NCI-H1105 (cell line): ENCODE measurements at places on chromosomes 16 and 17.

DNA sequence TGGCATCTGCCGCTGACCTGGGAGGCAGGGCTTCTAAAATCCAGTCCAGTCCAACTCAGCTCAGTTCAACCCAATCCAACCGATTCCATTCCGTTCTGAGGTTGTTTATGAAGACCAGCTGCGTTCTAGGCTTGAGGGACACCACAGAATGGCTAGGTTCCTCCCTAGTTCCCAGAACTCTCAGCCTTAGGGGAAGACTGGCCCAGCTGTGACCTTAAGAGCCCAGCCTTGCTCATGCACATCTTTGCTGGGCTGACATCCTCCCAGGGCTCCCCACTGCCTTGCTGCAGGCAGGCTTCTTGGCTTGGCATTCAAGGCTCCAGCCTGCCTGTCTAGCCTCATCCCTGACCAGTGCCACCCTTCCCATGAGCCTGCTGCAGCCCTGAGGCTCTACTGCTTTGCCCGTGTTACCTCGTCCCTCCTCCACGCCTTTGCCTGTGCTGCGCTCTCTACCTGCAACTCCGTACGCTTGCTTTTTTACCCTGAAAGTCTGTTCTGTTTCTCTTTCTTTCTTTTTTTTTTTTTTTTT is 7.9 kb downstream of the SLC12A3 start:
- DNase-seq = no peak

DNA sequence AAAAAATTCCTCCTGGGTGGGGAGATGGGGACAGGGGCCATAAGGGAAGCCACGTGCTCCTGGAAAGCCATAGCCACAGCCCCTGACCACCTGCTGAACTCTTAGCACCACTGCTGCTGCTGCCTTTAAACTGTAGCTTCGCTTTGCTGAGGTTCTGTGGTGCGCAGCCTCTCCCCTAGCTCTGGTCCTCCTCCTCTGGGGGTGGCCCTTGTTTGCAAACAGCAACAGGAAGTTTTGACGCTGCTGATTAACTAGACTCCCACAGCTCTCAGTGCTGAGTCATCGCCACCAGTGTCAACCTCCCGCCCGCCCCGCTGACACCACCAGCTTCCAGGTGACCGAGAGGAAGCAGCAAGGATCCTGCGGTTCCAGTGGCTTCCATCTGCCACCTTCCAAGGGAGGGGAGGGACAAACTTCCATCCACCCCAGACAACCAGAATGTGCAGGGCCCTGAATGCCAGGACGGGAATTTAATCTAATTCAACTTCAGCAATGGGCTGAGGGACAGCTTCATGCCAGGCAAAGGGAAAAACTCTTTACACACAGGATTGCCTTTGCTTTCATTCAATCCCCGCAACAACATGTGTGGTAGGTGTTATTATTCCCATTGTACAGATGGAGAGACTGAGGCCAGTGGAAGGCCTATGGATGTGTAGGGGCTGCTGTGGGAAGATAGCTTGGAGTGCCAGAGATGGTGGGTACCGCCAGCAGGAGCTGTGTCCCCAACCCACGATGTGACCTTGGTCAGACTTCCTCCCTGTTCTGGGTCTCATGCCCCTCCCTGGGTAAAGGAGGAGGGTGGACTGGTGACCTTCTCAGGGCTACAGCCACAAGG is 8.1 kb upstream of the KIFC3 start:
- no peak for DNase-seq

GRCh38 chr17:8397636-8398035 is at the start of gene RNF222:
Gene RNF222, minus strand, starts transcription at chr17:8397827. Its CDS starts 4,366 bp downstream, at chr17:8393461.
- DNase-seq = no peak

DNA sequence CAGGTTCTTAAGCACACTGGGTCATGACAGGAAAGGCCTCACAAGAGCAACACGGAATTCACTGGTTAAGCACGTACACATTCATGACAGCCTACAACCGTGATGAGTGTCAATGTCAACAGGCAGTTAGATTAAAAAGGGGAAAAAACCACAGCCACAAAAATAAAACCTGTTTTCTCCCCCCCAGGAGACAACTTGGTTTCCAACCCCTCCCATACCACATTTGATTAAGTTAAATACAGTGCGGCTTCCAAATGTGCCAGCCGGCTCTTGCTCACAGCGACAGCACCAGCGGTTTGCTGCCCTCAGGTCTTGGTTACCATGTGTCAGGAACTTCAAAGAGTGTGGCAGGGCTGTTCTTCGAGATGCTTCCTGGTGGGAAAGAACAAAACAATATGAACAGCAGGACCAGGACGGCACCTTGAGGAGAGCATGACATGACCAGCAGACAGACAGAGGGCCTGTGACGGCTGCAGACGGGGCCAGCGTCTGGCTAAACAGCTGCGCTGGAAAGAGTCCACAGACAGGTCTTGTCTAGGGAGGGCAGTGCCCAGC is 193.6 kb downstream of the PARN start:
- no peak for DNase-seq

DNA sequence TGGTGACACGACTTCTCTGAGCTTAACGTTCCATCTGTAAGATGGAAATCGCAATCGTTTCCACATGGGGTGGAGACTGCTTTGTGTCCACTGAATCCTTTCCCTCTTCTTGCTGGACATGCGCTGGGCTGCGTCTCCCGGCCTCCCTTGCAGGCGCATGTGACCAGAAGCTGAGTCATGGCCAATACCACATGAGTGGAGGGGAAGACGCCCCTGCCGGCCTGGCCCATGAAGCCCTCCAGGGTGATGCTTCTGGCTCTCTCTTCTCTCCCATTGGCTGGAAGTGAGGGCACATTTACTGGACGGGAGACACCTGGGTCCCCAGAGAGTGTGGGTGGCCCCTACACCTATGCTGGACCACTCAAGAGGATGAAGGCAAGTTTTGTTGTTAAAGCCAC is 71.1 kb downstream of the DYNLRB2 start:
- DNase-seq = no peak

- DNase-seq = no peak
Measured at GRCh38 chr16:82293671-82294070, 123.6 kb upstream of the MPHOSPH6 start.

DNA sequence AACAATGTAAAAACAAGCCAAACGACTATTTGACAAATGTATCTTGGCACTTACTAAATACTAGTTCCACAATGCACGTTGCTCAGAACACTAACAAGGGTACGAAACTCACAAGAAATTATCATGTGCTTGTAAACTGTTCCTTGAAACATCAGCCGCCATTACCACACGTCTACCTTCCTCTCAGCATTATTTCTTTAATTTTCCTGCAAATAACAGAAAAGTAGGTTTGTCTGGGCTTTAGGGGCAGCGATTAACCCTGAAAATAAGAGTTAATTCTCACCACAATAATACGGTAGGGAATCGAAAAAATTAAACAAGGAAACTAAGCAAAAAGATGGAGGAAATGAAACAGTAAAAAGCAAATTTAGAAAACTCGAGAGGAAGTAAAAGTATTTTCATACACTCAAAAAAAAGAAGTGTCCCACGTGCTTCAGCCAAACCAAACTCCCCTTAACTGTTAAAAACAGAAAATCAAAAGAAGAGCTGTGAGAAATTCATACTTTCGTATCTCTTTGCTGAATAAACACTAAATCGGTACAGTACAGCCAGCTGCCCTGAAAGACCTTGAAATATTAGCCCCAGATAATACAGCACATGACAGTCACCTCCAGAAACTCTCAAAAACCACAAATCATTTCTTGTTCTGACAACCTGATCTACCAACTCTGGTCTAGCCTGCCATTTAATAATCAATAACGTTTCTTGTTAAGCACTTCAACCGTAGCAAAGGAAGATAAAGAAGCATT is 1.2 kb downstream of the ARHGAP17 start:
- no peak for DNase-seq

DNA sequence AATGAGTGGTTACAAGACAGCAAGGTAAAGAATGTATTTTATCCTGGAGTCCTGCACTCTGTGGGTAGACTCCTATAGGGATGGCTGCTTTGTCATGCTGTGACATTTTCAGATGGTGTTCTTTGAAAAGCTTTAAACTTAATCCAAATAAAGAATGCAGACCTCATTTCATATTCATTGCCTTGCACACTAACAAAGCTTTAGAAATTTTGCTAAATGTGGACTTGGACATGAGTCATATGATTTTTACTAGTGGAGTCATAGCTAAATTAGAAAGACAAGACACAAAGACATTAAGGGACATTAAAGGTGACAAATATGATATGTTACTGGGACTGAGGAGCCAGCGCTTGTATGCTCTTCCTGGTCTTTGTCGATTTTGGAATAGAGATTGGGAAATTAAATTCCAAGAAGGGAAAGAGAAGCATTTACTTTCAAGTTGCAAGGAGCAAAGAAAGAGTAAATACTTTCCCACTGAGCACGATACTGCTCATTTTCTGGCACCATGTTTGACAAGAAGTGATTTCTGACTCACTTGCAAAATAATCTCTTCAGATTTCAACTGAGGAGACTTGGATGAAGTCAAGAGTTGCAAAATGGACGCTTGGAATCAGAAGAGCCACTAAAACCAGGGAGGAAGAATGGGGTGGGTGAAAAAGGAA is 152.9 kb upstream of the MYOCD start:
- no peak for DNase-seq

GRCh38 chr17:67779098-67779672 is 46.1 kb upstream of the BPTF start:
- no peak for DNase-seq

DNA sequence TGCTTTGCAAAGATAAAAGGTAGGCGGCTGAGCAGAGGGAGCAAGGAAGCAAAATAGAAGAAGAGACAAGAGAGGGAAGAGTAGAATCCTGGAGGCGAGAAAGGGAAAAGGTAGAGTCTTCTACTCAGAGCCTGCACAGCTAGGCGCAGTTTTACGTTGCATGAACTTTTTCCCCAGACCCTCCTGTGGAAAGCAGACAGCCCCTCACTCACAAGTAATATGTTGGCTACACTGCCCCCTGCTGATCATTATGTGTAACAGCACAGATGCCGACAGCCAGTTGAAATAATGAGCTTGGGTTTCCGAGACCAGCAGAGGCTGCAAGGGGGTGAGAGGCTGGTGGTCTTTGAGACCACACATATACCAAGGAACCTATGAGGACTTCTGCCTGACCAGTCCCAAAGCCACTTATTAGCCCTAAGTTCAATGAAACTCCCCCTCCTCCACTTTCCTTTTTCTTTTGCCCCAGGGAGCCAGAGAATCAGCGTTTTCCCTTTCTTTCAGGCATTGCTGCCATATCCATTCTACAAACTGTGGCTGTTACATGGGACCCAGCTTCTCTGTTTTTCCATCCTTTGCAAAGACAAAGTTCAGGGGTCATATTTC is 22.5 kb upstream of the CMTR2 start:
- DNase-seq = no peak

GRCh38 chr16:53055541-53056391 is 975 bp downstream of the CHD9 start:
- no peak for DNase-seq

DNA sequence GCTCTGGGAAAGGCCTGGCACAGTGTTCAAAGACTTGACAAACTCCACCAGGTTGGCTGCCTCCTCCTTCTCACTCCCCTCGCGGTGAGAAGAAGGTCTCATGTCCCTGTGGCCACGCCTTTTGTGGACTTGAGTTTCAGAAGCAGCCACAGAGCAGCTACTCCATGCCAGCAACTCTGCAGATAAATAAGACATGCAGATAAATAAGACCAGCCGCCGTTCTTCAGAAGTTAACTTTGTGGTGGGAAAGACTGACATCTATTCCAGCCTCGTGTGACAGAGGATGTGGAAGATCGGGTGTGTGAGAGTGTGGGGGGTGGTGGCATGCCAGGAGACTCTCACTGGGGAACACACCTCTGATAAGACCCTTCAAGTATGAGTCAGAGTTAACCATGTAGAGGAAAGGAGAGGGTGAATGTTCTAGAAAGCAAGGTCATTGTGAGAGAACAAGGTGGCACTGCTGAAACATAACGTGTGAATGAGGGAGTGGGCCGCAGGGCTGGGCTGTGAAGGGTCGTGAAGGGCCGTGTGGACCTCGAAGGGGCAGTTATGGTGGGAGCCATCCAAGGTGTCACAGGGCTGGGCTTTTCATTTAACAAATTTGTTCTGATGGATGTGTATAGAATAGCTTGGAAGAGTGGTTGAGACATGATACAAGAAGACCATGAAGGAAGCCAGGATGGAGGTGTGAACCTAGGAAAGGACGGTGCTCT is 830 bp downstream of the SPACA3 start:
- no peak for DNase-seq

GRCh38 chr16:20056436-20056835 is 17.3 kb downstream of the GPR139 start:
- DNase-seq = no peak

GRCh38 chr16:89965447-89966225 is 17.1 kb downstream of the DEF8 start:
- no peak for DNase-seq

DNA sequence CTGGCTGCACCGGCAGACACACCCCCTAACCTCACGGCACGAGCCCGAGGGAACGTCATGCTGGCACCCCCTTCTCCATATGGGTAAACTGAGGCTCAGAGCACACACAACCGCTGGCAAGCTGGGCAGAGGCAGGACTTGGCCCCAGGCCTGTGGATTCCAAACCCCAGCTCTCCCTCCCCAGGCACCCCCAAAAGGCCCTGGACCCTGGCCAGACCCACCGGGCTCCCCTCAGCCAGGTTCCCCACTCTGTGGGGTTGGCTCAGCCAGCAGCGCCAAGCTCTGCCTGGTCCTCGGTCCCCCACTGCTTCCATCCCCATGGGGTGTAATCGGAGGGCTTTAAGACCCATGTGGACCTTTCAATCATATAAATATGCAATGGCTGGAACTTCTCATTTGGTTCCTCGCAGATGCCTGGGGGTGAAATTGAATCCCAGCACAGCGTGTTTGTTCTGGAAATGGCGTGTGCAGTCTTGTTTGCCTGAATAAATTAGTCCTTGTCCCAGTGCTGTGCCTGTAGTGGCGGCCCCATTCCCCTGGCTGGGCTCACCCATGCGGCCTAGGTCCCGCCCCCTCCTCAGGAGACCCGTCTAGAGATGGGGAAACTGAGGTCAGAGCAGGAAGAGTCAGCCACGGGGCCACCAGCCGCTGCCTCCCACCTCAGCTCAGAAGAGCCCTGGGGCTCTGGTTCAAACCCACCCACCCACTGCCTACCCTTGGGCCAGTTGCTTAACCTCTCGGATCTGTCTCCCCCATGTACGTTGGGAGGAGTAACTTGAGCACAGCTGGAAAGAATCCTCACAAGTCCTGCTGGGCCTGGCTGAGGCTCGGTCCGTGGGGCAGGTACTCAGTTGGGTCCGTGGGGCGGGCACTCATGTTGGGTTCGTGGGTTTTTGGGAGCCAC is 57.3 kb downstream of the ZFPM1 start:
- DNase-seq = no peak

GRCh38 chr17:78844301-78845005 is 3.8 kb upstream of the USP36 start:
- no peak for DNase-seq

DNA sequence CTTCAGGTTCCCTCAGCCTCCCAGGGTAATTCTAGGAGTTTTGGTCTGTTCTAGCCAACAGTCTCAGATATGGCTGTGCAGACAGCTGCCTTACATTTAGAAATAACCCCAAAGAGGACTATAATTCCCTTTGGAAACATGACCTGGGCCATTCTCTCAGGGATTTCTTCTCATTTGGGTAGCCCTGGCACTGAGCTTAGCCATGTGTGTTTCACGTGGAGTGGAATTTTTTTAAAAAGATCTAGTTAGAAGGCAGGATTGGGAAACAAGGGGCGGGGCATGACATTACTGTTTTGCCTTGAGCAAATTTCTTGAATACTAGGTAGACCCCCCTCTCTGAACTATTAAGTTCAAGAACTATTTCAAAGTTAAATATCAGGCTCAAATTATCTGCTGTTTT is 29.6 kb upstream of the MRC2 start:
- DNase-seq = no peak
